ENCODE measurements at places on chromosomes 6 and 20.

DNA sequence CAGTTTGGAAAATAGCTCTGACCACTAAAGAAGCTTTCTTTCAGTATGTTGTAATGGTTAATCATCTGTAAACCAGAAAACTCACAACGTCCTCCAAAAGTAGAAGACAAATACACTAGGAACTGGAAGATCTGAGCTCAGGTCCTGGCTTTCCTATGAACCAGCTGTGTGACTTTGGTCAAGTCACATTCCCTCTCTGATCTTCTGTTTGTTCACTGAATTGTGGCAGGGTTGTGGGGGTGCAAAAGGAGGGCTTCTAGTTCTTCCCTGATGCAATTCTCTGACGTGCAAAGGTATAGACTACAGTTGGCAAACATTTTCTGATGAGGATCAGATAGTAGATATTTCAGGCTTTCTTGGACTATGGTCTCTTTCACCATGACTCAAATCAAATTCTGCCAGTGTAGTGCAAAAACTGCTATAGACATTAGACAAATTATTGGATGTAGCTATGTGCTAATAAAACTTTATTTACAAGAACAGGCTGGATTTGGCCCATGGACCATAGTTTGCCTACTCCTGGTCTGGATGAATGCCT is 44.9 kb downstream of the ATXN1 start:
- DNase-seq = no peak

- no peak for DNase-seq
Measured at GRCh38 chr6:18962361-18962905, 575.3 kb downstream of the RNF144B start.

GRCh38 chr6:136982928-136983327 is 60.8 kb downstream of the SLC35D3 start:
- no peak for DNase-seq

DNA sequence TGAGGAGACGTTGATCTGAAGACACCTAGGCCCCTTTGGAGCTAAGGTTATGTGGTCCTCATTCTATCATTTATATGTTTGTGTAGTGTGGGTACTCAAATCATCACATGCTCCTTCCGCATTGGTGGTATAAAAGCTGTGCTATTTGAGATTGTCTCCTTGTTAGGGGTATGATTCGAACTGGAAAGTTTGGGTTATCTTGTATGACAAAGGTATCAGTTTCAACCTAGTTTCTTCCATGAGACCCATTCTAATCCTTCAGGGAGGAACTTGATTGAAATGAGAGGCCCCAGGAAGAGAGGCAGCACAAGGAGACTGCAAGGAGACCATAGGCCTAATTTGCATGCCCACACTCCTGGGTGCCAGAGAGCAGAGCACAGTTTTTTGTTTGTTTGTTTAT is 104.2 kb upstream of the TIAM2 start:
- DNase-seq = no peak

DNA sequence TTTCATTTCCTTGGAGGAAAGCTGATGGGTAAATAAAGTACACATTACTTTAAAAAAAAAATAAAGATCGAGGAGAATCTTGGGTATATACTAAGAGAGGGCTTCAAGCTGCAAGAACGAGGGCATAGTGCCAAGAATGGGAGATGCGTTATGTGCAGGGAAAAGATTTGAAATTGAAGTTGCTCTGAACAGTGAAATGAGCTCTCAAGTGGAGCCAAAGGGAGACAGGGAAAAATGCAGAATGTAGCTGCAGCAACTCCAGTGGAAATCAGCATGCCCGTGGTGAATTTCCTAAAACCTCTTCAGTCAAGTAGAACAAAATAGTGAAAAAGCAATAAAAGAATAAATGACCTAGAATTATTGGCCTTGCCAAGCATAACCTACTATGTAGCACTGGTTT is 11.4 kb upstream of the COL9A1 start:
- DNase-seq = no peak

GRCh38 chr20:37333848-37334318 is 12.1 kb upstream of the SRC start:
- no peak for DNase-seq

GRCh38 chr6:12007473-12007872 is 4.6 kb upstream of the HIVEP1 start:
- no peak for DNase-seq
